Amniotic stem cell (primary cell): ENCODE measurements at places on chromosomes 12 and 14.
A peak's percentile ranks its signal among the peaks of the same experiment; 100 is the strongest.

DNA sequence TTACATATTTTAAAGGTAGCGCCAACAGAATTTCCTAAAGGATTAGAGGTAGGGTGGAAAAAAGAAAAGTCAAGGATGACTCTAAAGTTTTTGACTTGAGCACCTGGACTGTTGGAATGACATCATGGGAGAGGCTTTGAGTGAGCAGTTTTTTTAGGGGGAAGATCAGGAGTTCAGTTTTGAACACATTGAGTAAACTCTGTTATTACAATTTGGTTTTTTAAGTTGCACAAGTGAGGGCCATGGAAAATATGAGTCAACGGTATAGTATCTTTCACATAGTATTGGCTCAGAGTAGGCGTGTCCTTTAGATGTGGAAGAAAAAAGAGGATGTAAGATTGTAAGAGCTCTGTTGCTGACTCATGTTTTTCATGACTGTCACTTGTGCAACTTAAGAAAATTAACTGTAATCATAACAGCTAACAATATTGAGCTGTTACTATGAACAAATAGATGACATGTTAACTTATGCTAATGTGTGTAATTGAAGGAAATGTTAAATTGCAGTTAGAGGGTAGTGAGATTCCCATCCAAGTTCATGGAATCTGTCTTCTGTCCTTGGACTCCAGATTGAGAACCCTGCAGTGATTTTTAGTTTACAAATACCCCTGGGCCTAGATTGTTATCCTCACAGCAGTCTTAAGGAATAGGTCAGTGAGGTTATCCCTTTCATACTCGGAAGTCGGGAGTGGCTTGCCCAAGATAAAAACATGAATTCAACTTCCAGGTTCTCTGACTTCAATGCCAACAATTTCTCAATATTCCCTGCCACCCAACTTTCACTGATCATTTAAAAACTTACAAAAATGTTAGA, 48.2 kb upstream of the ATP2B1 start:
- peak; percentile 98 for DNase-seq

- DNase-seq: no peak
Measured at GRCh38 chr12:23464241-23464812, 485.1 kb downstream of the SOX5 start.

DNA sequence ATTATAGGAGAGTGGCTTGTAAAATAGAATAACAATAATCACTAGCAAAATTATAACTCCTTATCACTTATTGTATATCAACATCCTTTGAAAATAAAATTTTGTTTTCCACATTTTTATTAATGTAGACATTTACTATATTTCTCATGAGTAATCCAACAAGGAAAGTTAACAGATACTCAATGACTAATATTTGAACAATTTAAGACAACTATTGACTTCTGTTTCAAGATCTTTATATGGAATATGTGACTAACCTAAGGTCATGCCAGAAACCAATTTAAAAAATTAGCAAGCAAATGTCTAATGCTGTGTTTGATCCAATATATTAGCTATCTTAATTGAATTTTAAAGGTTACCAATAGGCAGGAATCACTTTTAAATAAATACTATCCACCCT, 638.5 kb upstream of the FLRT2 start:
- DNase-seq: no peak

- DNase-seq: no peak
Measured at GRCh38 chr14:55512421-55512820, 67.6 kb upstream of the KTN1 start.

- DNase-seq: no peak
Measured at GRCh38 chr14:103820908-103821307, 26.5 kb downstream of the PPP1R13B start.

- no peak for DNase-seq
Measured at GRCh38 chr12:132619386-132620112, 973 bp downstream of the P2RX2 start.

GRCh38 chr12:57732726-57733593, 5.6 kb downstream of the AGAP2 start:
- no peak for DNase-seq

- no peak for DNase-seq
Measured at GRCh38 chr12:56190695-56191155, 1.4 kb upstream of the SMARCC2 start.

DNA sequence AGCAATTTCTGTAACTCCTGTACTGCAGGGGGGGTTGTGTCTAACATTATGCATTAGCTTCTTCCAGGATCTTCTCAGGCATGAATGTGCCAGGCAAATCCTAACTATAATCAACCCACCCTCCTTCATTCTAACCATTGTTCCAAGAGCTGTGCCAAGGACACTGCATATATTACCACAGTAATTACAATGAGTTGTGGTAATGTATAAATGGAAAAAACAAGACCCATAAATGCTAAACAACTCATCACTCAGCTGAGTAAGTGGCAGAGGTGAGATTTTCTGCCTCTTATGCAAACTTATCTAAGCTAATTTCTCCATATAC, 80.6 kb downstream of the PRKD1 start:
- DNase-seq: no peak

DNA sequence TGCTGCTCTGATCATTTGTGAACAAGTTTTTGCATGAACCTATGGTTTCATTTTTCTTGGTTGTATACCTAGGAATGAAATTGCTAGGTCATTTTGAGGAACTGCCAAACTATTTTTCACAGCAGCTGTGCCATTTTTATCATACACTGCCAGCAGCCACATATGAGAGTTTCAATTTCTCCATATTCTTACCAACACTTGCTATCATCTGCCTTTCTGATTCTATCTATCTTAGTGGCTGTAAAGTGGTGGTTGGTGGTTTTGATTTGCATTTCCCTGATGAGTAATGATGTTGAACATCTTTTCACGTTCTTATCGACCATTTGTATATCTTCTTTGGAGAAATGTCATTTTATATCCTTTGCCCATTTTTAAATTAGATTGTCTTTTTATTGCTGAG, 146.1 kb downstream of the C12orf75 start:
- DNase-seq: no peak

DNA sequence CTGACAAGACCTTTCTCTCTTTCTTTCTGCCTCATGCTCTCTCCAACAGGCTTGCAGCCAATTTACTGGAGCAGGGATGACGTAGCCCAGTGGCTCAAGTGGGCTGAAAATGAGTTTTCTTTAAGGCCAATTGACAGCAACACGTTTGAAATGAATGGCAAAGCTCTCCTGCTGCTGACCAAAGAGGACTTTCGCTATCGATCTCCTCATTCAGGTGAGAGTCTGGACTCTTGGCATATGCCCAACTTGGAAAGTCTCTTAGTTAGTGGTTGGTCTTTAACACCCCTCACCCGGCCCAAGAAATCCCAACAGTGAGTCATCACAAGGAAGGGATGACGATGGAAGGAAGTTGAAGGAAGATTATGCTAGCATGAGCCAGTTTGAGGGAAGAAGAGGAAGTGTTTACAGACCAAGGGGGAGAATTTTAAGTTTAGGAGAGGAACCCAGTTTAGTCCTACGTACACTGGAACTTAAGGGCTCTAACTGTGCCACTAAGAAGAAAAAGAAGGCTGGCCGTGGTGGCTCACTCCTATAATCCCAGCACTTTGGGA, 189.7 kb downstream of the ETV6 start:
- DNase-seq: no peak

DNA sequence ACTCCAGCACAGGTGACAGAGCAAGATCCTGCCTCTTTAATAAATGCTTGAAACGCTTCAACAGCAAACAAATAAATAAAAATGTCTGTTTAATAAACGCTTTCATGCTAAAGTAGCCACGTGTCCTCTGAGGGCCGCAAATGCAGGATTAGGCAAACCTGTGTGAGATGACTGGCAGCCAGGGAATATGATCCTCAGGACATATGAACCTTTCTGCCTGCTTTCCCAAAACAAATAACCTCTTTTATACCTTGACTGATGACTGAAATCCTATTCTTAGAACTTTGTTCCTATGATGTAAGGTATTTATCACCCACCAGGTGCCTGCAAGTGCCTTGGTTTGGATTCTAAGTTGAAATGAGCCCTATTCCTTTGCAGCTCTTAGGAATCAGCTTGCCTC, 14.5 kb upstream of the FLVCR2 start:
- no peak for DNase-seq
